M059J (cell line): ENCODE measurements at places on chromosomes 3 and 15. TPM values are rescaled to one million over a fixed set of nuclear protein-coding genes. Genes with fewer than 3 reads are reported as not detected.

GRCh38 chr15:43527016-43527801 lies 9.8 kb downstream of the MAP1A start:
- DNase-seq: no peak

DNA sequence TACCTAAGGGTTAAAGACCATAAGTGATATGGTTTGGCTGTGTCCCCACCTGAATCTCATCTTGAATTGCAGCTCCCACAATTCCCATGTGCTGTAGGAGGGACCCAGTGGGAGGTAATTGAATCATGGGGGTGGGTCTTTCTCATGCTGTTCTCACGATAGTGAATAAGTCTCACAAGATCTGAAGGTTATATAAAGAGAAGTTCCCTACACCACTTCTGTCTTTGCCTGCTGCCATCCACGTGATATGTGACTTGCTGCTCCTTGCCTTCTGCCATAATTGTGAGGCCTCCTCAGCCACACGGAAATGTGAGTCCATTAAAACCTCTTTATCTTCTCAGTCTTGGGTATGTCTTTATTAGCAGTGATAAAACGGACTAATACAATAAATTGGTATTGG lies 75.0 kb upstream of the CADPS start:
- no peak for DNase-seq

AGTR1 gene
- 0.39 TPM in 1 of 2 replicates, not detected in the other for total RNA-seq

IL12A gene
- total RNA-seq: 0.25 and 7.6 TPM in 2 replicates

GRCh38 chr3:11475324-11475723 lies 168.4 kb downstream of the VGLL4 start:
- no peak for DNase-seq

MAGEL2 gene
- 0.02 TPM in 1 of 2 replicates, not detected in the other for total RNA-seq

GRCh38 chr15:89116404-89116803 lies 28.1 kb downstream of the ABHD2 start:
- no peak for DNase-seq

CASR gene
- not detected in 2 replicates for total RNA-seq

PRKCI gene
- total RNA-seq: 50.1 and 63.1 TPM in 2 replicates

DNA sequence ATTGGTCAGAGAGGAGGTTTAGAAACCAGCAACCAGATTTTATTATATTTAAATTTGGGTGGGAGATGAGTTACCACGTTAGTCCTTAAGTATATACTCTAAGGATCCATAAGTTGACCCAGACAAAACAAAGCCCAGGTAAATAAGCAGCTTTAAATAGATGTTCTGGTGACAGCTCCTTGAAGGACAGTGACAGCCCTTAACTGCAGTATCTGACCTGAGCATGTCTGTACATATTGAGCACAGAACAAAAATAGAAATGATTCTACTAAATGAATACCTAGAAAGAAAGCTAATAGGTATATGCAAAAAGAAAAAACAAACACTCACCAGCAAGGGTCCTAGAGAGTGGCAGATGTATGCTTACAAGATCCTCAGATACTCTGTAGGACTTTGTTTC lies 63.0 kb downstream of the UBR1 start:
- no peak for DNase-seq

DNA sequence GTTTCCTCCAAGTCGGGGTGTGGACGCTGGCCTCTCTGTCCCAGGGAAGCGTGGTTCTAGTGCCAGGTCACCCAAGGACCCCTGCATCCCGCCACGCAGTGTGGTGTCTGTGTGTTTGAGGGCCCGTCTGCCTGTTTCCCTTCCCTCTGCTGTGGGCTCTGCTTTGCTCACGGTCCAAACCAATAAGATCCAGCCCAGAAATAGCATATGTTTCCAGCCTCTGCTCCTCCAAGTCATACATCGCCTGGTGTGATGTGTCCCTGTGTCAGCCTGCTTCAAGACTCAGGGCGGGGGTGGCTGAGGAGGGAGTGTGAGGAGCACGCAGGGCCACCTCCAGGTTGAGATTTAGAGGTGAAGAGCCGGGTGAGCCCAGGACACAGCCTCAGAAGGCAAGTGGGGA lies 21.9 kb upstream of the RPL29 start:
- no peak for DNase-seq

DNA sequence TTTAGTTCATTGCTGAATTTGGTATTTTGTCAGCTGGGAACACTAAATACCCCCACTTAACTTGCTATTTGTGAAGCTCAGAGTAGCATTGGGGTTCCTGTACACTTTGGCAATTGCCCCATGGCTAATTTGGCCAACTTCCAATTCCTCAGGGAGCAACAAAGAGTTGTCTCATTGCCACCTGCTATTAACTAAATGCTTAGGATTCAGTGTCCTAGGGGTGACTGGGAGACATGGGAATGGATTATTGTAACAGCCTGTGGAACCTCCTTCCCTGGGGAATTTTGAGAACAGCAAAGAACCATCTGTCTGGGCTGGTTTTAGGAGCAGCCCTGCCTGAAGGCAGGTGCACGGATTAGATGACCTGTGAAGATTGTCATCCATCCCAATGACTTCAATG lies 437.4 kb upstream of the TPRG1 start:
- DNase-seq: peak; percentile 40

DNA sequence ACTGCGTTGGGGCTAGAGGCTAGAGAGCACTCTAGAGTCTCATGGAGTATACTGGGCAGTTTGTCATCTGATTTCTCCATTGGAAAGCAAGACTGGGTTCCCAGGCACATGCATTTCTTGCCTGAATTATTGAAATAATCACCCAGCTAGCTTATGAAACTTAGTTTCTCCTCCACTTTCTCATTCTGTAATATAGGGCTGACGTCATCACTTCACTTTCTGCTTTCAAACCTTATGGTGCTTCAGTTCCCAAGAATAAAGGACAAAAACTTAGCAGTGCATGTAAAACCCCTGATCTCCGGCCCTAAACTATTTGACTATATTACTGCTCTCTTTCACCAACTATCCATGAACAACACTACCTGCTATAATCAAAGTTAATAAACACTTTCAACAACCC lies 147.9 kb downstream of the IGSF11 start:
- DNase-seq: no peak

LTK gene
- not detected in 2 replicates for total RNA-seq

GRCh38 chr15:62112616-62113593 lies 46.1 kb downstream of the C2CD4A start:
- DNase-seq: peak; percentile 95

LHFPL4 gene
- total RNA-seq: 0.05 TPM in 1 of 2 replicates, not detected in the other

DNA sequence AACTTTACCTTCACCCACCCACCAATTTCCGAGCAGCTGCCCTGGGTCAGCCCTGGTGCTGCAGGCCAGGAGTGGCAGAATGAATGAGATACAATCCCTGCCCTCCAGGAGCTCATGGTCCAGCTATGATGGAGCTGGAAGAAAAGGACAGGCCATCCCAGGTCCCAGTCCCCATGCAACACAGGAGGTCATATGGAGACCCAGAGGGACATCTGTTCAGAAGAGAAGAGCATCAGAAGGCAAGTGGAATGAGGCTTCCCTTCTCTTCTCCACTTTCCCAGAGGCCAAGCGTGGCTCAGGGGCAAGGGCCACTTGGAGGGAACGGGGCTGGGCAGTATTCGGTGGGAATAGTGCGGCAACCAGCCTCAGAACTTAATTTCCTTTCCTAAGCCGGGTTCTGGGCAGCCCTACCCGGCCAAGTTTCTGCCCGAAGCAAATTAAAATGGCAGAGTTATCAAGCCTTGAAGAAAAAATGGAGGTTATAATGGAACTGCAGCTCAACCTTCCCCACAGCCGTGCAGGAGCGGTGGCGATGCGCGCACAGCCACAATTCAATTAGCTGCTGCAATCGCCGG lies 35.9 kb downstream of the TLE3 start:
- no peak for DNase-seq

GRCh38 chr3:159723295-159723694 lies 265.3 kb upstream of the IL12A start:
- no peak for DNase-seq

- DNase-seq: no peak
These were observed 52.7 kb downstream of the ZNF445 start for GRCh38 chr3:44424758-44425157.

DNA sequence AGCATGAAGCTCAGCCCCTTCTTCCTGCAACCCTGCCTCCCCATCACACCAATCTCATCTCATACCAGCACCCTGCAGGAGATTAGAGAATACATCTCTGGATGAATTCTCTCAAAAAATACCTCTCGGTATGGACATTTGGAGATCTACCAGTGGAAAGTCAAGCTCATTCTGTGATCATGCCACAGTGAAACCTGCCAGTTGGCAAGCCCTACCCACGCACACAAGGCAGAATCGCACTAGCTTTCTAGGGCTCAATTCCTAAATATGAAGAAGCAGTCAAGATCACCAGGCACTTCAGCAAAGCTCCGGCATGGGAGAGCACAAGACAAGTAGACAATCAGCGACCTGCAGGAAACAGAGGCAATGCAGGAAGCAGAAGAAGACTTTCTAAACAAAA lies 221.2 kb downstream of the NTRK3 start:
- no peak for DNase-seq

GRCh38 chr15:95347837-95348236 lies 982.7 kb upstream of the NR2F2 start:
- DNase-seq: no peak

DNA sequence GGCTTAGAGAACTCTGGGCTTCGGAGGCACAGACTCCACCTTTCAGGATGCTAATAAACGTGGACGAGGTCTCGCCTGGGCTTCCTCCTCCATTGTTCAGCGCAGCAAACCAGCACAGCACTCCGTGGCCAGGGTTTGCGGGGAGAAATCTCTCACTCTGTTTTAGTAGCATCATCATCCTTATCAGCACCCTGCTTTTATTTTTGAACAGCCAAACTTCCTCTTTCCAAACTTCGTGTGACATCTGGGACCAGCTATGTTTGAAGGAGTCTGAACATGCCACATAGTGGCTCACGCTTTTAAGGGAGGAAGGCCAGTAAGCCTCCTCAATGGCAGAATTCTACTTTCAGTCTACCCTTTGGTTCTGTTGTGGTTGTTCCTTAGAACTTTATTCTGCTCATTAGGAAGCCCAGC lies 149.0 kb downstream of the PGPEP1L start:
- DNase-seq: no peak

- DNase-seq: peak; percentile 48
These were observed 39.5 kb upstream of the GOLGA8J start for GRCh38 chr15:30043211-30043655.

SYNM gene
- 1.9 and 4.1 TPM in 2 replicates for total RNA-seq

DNA sequence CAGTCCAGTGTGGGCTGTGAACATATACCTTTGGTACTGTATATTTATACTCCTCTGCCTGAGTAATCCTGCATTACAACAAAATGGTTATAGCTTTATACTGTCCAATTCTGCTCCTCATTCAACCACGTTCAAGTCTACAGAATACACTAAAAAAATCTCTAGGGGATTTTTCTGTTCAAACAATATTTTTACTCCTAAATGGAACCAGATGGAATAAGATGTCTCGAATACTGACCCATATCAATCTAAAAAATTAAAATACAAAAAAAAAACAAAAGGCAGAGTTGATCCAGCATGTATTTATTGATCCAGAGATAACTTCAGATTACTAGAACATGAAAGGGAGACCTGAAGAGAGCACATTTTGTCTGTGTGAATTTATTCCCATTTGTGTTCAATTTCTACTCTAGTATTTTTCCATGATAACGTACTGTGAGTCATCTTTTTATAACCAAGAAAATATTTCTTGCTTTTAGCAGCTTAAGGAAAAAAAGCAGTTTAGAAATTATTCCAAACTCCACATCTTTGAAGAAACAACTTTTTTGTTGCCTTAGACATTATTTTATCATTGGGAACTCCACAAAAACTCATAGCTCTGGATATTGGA lies 910.7 kb downstream of the TBL1XR1 start:
- DNase-seq: no peak

STAG1 gene
- 24.9 and 31.6 TPM in 2 replicates for total RNA-seq

DNA sequence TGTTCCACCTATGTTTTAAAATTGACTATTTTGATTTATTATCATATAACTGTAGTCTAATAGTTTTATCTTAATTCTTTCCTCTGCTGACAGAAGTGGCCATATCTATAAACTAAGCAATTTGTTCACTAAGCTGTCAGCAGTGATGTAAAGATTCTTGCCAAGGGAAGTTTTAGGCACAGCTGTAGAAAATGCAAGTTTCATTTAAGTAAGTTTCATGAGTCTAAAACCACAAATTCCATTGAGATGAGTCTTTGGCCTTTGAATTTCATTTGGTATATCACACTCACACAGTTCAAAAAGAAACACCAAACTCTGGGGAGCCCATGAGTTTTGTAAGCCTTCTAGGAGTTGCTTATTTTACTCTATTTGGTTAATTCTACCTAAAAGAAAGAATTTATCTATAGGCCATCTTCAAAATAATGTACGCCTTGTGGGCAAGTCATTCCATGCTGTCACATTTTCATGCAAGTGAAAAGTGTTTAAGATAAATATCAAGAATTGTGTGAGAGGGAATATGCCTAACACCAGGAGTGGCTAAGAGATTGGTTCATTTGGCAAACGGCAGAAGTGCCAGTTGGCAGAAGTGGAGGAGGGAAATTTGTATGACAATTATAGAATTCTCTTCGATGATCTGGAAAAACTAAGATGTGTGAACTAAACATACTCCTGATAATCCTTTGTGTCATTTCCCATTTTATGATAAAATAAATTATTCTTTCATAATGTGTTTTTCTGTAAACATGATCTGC lies 292.9 kb downstream of the ZIC4 start:
- DNase-seq: peak; percentile 83

TJP1 gene
- 18.2 and 45.2 TPM in 2 replicates for total RNA-seq
